Activated CD4-positive, alpha-beta memory T cell treated with anti-CD3 and anti-CD28 coated beads for 36 hours (primary cell): ENCODE measurements at places on chromosomes 7 and 10.

DNA sequence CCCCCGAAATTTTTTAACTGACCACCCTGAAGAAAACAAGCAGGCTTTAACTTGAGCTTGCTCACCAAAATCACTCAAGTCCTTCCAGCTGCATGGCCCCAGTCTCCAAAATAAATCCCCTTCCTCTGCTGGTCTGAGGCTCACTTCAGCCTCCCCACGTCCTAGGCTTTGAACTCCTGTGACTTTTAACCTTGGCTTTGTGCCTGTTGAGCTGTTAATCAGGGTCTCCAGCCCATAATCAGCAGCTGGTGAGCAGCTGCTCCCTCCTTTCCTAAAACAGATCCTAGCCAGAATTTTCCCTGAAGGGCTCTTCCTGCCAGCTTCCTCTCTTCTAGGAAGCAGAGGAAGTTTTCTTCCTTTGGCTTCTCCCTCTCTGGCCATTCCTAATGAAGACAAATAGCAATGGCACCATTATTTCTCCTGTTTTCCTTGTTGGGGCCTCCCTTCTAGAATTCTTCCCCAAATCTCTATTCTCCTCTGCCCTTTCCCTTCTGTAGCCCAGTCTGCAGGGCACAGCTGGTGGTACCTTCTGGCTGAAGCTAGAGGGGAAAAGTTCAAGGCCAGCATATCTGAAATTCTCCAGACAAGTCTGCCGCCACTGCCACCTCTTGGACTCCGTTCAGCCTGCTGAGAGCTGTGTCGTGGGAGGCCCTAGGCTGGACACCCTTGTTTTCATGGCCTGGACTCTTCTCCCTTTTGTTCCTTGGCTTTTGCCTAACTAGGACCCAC lies 152.1 kb downstream of the NOC3L start:
- H3K27ac ChIP-seq = no peak overlapping the region
- H3K36me3 ChIP-seq = no peaks in the 10 kb centered on the region
- H3K27me3 ChIP-seq = peaks cover 3% of the 10 kb centered on the region
- no peak overlapping the region for H3K4me3 ChIP-seq
- peaks cover 10% of the 10 kb centered on the region for H3K4me1 ChIP-seq

DNA sequence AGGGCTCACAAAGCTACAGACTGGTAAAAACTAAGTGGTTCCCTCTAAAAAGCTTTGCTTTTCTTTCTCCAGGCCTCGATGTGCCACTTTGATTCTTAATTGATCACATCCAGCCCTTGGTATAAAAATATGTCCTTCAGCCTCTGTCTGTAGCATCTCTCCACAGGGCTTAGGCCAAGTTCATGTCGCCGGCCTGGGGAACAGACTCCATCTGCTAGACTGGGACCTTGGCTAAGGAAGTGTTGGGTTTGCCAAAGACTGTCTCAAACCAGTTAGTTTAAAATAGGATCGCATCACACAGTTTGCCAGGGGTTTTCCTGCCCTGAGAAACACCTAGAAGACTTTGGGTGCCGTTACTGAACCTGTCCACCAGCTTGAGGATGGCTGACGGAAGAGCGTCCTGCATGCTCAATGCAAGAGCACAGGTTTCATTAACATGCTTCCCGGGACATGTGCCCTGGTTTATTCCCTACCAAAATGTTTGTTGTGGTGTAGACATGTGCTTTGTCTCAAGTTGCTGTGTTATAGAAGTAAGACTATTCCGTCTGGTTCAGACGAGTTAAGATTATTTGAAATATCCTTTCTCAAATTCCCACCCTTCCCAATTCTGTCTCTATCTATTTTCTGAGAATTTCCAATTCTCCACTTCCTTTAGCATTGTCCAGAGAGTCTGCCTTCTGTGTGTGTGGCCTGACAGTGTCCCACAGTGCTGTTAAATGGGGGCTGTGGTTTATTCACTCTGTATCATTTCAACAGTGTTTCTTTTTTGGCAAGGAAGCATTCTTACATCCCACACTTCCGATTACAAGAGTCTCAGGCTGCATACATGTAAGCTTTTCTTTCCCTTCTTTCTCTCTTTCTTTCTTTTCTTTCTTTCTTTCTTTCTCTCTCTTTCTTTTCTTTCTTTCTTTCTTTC lies 334.7 kb downstream of the INHBA start:
- H3K36me3 ChIP-seq = no peaks in the 10 kb centered on the region
- H3K4me3 ChIP-seq = no peak overlapping the region
- DNase-seq = no peak
- H3K27me3 ChIP-seq = no peaks in the 10 kb centered on the region

GRCh38 chr7:140458201-140458600 lies 21.1 kb downstream of the MKRN1 start:
- H3K27ac ChIP-seq = peak overlapping the region; percentile 49
- DNase-seq = no peak
- H3K4me3 ChIP-seq = no peak overlapping the region

DNA sequence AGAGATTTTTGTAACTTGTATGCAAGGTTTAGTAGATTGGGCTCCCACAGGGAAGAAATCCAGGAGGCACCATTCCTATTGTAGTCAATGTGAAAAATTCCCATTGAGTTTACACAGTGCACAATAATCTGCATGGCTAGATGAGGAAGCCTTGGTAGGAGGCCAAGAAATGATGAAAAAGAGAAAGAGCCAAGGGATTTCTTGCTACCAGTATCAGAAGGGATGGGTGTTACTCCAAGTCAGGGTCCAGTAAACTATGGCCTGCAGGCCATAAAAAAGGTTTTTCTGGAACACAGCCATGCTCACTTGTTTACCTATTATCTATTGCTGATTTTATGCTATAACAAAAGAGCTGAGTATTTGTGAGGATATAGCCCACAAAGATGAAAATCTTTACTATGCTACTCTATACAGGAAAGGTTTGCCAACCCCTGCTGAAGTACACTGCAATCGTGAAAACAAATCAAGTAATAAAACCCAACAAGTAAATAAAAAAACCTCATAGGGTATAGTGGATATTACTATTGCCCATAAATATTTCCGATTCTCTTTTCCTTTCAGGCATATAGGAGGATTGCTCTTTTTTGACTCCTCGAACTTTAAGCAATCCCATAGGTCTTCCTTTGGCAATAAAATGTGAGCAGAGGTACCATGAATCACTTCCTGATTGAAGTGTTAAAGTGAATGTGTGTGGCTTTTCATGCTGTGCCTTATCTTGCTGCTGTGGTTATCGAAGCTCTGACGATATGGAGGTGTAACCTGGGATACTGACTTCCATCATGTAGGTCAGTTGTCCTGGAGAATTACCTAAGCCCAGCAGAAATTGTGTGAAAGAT lies 256.3 kb upstream of the MAGI2 start:
- H3K4me1 ChIP-seq = no peaks in the 10 kb centered on the region
- DNase-seq = no peak
- H3K27ac ChIP-seq = no peak overlapping the region
- H3K36me3 ChIP-seq = no peaks in the 10 kb centered on the region
- no peak overlapping the region for H3K4me3 ChIP-seq
- no peaks in the 10 kb centered on the region for H3K27me3 ChIP-seq

- peak overlapping the region; percentile 35 for H3K4me3 ChIP-seq
- H3K4me1 ChIP-seq = peaks cover 92% of the 10 kb centered on the region
- peak overlapping the region; percentile 87 for H3K27ac ChIP-seq
- H3K36me3 ChIP-seq = peaks cover 9% of the 10 kb centered on the region
- peak; percentile 62 for DNase-seq
- no peaks in the 10 kb centered on the region for H3K27me3 ChIP-seq
These were observed 15.9 kb downstream of the FAM53B start for GRCh38 chr10:124728071-124728829.

DNA sequence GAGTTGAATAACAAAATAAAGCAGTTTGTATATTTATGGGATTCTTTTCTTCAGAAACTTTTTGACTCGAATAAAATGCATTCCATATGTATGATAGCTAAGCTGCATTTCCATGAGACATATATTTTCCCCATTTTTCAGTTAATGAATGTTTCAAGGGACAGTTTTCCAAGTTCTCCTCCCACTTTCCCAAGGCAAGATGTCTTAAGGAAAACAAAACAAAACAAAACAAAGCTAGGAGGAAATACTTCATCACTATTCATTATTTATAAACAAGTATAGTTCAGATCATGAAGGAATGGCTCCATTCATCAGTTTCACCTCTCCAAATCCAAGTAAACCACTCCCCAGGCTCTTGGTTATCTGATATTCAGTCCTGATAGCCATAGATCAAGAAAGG lies 261.0 kb downstream of the WDR11 start:
- no peak overlapping the region for H3K27ac ChIP-seq
- no peaks in the 10 kb centered on the region for H3K4me1 ChIP-seq
- H3K4me3 ChIP-seq = no peak overlapping the region
- DNase-seq = no peak
- no peaks in the 10 kb centered on the region for H3K36me3 ChIP-seq

DNA sequence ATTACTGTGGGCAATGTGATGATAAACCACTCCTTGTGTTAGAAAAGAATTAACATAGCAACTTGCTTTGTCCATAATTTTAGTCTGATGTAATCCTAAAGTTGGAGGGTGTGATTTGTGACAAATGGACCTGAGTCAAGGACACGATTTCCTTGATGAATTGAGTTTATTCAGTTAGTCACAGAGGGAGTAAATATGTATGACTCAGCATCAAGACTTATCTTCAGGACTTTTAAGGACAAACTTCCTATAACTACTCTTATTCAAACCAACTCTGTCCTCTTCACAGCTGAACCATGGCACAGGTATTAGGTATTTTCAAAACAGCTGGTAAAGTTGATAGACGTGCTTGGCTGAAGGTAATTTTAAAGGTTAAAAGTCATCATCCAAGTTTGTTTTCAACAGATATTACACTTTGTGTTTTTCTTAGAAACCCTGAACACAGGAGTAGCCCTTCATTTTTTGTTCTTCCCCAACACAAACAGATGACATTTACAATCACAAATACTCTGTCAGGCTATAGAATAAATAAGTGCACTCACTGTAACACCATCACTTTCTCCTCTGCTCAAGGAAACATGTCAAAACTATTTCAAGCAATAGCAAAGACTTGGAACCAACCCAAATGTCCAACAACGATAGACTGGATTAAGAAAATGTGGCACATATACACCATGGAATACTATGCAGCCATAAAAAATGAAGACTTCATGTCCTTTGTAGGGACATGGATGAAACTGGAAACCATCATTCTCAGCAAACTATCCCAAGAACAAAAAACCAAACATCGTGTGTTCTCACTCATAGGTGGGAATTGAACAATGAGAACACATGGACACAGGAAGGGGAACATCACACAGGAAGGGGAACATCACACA lies 54.5 kb downstream of the COA1 start:
- peak overlapping the region; percentile 52 for H3K27ac ChIP-seq
- no peak for DNase-seq
- H3K4me1 ChIP-seq = peaks cover 80% of the 10 kb centered on the region
- no peak overlapping the region for H3K4me3 ChIP-seq
- no peaks in the 10 kb centered on the region for H3K27me3 ChIP-seq

DNA sequence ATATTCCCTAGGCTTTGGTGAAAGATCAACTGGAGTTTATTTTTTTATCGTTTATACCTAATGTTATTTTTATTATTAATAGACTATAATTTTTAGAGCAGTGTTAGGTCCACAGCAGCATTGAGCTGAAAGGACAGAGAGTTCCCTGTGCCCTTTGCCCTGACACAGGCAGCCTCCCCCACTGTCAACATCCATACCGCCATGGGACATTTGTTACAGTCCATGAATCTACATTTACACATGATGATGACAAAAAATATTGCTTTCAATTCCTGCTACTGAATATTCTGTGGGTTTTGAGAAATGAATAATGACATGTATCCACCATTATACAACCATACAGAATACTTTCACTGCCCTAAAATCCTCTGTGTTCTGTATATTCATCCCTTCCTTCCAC lies 1297.5 kb upstream of the SORCS1 start:
- no peak overlapping the region for H3K4me3 ChIP-seq
- H3K27ac ChIP-seq = no peak overlapping the region
- DNase-seq = no peak
- no peaks in the 10 kb centered on the region for H3K4me1 ChIP-seq

- peaks cover 2% of the 10 kb centered on the region for H3K27me3 ChIP-seq
- H3K4me1 ChIP-seq = no peaks in the 10 kb centered on the region
- no peaks in the 10 kb centered on the region for H3K36me3 ChIP-seq
- H3K4me3 ChIP-seq = no peak overlapping the region
- H3K27ac ChIP-seq = no peak overlapping the region
- DNase-seq = no peak
These were observed 342.1 kb downstream of the PHF14 start for GRCh38 chr7:11315666-11316258.

DNA sequence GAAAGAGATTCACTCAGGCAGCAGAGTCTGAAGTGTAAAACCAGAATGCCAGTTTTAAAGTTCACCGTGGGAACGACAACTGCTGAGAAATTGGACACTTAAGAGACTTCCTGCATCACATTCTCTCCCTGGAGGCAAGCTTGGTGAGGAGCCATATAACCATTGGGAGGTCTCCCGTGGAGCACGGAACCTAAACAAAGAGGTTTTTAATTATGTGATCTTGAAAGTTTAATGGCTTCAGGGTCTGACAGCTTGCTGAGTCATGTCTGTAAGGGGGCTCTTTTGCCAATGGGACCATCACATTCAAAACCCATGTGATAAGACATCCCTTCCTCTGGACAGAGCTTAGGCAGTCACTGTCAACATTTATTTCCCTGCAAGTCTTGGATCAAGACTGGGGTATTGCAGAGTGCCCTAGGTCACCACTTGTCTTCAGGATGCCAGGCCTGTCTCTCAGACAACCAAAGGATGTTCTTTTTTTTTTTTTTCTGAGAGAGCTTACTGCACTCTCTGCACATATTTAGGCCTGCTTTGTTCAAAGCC lies 674.4 kb downstream of the TYW1 start:
- no peaks in the 10 kb centered on the region for H3K36me3 ChIP-seq
- no peak for DNase-seq
- no peaks in the 10 kb centered on the region for H3K4me1 ChIP-seq
- H3K4me3 ChIP-seq = no peak overlapping the region
- H3K27me3 ChIP-seq = no peaks in the 10 kb centered on the region
- no peak overlapping the region for H3K27ac ChIP-seq

DNA sequence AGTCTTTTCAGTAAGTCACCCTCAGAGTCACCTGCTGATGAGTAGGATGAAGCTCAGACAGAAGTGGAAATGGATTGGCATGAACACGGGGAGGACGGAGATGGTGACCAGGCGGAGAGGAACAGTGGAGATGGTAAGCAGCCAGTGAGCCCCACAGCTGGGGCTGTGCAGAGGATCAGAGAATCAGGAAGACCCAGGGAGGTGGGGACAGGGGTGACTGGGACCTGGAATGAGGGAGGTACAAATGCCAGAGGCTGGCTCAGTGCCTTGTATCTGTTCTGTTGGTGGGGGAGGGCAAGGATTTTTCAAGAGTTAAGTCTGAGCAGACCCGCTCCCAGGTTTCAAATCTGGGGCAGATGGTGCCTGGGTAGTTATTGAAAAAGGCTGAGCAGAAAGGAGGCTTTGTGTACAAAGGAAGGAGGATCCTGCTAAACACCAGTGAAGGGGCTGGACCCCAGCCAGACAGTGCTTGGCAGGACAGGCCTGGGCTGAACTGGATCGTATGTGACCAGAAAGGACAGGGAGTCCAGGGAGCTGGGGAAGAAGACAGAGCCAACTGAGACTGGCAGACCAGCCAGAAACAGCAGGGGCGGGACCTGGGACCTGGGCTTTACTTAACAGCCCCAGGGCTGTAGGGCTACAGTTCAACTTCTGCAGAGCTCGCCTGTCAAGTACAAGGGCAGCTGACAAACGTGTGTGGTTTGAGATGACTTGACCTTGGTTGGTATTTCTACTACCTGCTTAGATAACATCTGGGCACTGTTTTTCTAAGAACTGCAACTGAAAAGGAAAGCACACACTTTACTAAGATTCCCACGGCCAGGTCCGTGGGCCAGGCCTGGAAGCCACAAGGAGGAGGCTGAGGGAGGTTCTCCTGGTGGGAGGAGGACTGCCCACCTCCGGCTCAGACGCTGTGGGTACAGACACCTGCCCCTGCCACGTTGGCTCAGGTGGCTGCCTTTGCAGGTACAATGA lies 13.2 kb upstream of the FRMPD2 start:
- peaks cover 19% of the 10 kb centered on the region for H3K27me3 ChIP-seq
- H3K4me1 ChIP-seq = peaks cover 7% of the 10 kb centered on the region
- H3K27ac ChIP-seq = no peak overlapping the region
- DNase-seq = no peak
